ENCODE measurements at places on chromosomes 16 and 17. TPM values are rescaled to one million over a fixed set of nuclear protein-coding genes. Genes with fewer than 3 reads are reported as not detected.

Gene COL1A1
- 35,333 TPM for total RNA-seq

Gene CFAP97D1
- not detected for total RNA-seq

Gene NFATC3
- total RNA-seq: 38.0 TPM

Gene USP10
- 59.3 TPM for total RNA-seq

Gene ABCA3
- 16.3 TPM for total RNA-seq
